Stimulated activated naive B cell treated with anti-CD40 and anti-IgM and Interleukin-4, amounts not matched to agents 10 μg/mL and 1 μg/mL and 100 μg/mL, for 72 hours (primary cell): ENCODE measurements at places on chromosomes 3 and 15.

DNA sequence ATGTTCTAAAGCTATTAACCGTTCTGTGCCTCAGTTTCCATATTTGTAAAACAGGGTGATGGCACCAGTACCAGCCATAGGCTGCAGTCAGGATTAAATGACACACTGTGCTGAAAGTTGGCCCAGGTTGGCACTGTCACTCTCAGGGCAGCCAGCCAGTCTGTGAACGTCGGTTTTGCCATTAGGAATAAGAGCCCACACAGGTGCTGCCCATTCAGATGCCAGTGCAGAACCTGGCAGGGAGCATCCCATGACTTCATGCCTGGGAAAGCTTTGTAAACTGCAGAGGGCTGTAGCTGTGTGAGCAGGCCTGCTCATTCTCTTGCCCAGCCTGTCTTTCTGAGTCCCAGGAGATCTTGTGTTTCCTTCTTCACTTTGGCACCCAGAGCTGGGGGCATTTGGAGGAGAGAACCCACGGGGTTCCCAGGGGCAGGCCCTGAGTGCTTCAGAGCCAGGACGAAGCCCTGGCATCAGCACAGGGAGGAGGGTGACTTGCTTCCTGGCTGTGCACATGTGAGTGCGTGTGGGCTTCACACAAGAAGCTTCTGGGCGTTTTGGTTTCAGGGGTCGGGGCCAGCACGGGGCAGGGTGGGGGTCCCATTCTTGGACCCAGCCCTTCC is 46.9 kb downstream of the ZNF710 start:
- H3K4me1 ChIP-seq = peaks cover 88% of the 10 kb centered on the region
- H3K27me3 ChIP-seq = no peaks in the 10 kb centered on the region
- peaks cover 37% of the 10 kb centered on the region for H3K36me3 ChIP-seq
- no peak overlapping the region for H3K4me3 ChIP-seq
- peak overlapping the region; percentile 14 for H3K27ac ChIP-seq
- DNase-seq = no peak

DNA sequence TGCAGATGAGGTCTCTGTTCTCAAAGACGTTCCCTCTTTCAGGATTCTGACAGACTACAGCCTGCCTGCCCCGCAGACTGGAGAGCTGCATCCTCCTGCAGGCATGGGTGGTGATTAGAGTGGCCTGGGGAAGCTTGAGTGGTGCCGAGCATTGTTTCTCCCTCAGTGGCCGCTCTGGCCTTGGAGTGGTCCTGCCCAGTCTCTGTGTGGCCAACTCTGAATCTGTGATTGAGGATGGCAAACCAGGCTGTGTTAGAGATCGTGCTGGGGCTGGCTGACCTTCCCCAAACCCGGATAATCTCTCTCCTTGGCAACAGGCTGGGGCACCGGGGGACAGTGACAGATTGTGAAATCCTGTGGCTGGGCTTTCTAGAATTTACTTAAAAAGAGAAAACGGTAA is 11.0 kb upstream of the ADCY5 start:
- peaks cover 64% of the 10 kb centered on the region for H3K27me3 ChIP-seq
- H3K4me1 ChIP-seq = no peaks in the 10 kb centered on the region
- no peak overlapping the region for H3K4me3 ChIP-seq
- H3K36me3 ChIP-seq = no peaks in the 10 kb centered on the region

GRCh38 chr3:111695636-111696117 is 100.5 kb upstream of the ZBED2 start:
- no peak overlapping the region for H3K27ac ChIP-seq
- H3K4me1 ChIP-seq = peaks cover 41% of the 10 kb centered on the region
- no peak for DNase-seq

DNA sequence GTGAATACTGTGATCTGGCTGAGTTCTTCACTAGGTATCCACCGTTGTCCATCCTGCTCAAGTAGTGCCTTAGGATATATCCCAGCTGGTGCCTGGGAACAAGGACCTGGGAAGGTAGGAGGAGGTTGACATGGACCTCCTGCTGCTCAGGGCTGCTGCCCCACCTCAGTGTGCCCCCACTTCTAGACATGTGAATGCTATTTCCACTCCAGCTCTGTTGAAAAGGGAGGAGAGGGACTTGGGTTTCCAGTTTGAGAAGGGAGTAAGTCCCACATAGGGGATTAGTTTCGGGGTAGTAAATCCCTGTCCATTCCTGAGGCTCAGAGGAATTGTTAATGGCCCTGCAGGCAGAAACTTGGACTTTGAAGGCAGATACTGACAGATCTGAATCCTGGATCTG is 32.9 kb upstream of the ETV5 start:
- DNase-seq = no peak
- peaks cover 4% of the 10 kb centered on the region for H3K4me1 ChIP-seq
- no peak overlapping the region for H3K4me3 ChIP-seq
- H3K27ac ChIP-seq = no peak overlapping the region
- peaks cover 10% of the 10 kb centered on the region for H3K27me3 ChIP-seq
- no peaks in the 10 kb centered on the region for H3K36me3 ChIP-seq

- H3K4me3 ChIP-seq = no peak overlapping the region
- DNase-seq = no peak
- H3K4me1 ChIP-seq = peaks cover 2% of the 10 kb centered on the region
- H3K27me3 ChIP-seq = no peaks in the 10 kb centered on the region
Observed at GRCh38 chr3:104635872-104636580, 730.7 kb upstream of the ALCAM start.

DNA sequence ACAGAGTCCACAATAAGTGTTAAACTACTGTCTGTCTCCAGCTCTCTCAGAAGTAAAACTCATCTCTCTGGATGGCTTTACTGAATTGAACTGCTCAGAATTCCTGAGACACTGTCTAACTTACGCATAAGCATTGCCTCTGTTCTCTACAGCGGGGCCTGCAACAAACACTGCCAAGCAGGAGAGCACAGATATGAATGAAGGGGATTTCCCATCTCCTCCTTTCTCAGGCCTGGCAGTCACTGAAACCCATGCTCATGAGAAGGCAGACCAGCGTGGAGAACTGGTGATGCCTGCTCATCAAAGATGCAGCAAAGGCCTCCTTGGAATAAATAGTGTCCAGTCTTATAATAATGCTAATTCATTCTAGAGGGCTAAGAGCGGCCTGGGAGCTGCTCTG is 10.3 kb downstream of the RASGRP1 start:
- H3K27me3 ChIP-seq = no peaks in the 10 kb centered on the region
- DNase-seq = no peak
- H3K4me1 ChIP-seq = peaks cover 15% of the 10 kb centered on the region
- H3K4me3 ChIP-seq = no peak overlapping the region
- peaks cover 23% of the 10 kb centered on the region for H3K36me3 ChIP-seq
- peak overlapping the region; percentile 25 for H3K27ac ChIP-seq

GRCh38 chr3:481111-481510 is 284.5 kb downstream of the CHL1 start:
- no peaks in the 10 kb centered on the region for H3K27me3 ChIP-seq
- no peak overlapping the region for H3K4me3 ChIP-seq
- H3K27ac ChIP-seq = no peak overlapping the region
- no peak for DNase-seq
- no peaks in the 10 kb centered on the region for H3K36me3 ChIP-seq

DNA sequence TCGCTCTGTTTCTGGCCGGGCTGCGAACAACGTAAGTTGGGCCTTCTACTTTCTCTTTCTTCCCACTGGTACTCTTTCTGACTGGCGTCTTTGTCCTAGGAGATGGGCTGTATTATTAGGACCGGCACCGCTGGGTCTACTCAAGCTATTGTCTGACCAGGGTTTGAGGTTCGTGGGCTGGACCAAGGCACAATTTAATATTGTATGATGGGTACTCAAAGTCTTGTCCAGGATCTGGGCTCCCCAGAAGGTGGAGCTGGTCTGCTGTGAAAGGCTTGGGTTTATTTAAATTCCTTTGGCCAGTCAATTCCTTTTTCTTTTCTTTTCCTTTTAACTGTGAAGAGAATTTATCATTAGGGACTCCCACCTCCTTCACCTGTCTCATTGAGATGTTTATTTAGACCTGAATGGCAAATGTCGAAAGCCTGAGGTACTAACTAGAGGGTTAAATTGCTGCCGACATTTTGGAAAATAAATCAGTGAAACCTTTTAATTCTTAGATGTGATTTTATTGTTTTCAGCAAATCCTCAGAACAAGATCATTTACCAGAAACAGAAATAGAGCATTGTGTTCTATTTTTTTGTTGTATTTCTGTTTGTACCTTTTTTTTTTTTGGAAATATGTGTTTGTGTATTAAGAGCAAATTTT is 410 bp downstream of the LRRC49 start:
- no peak for DNase-seq
- peaks cover 5% of the 10 kb centered on the region for H3K27me3 ChIP-seq
- peak overlapping the region; percentile 89 for H3K4me3 ChIP-seq
- peak overlapping the region; percentile 97 for H3K27ac ChIP-seq
- H3K4me1 ChIP-seq = peaks cover 7% of the 10 kb centered on the region

DNA sequence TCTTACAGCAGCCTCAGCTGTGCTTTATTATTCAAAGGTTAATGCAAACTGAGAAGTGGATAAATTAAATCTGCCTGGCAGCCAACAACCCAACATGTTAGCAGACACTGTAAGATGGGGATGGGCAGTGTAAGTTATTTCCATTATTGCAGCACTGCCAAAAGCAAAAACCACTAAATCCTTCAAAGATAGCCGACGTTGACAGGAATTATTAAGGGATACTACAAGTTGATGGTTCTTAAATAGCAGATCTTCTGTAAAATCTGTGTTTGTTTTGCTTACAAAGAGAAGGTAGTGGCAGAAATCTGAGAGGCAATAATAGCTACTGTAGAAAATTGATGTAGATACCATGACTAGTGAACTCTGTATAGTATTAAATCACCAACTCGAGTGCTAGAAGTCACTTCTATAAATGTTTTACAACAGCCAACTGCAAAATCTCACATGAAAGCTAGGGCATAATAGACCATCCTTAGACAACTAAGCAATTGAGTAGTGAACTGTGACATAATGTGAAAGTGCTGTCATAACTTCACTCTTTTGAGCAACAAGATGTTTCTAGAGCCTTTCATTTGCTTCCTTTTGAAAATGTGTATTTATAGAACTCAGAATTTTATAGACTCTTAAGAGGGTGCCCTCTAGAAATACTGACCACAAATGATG is 278.6 kb downstream of the UBE2E2 start:
- H3K4me3 ChIP-seq = no peak overlapping the region
- no peak for DNase-seq
- peaks cover 44% of the 10 kb centered on the region for H3K36me3 ChIP-seq
- no peak overlapping the region for H3K27ac ChIP-seq

DNA sequence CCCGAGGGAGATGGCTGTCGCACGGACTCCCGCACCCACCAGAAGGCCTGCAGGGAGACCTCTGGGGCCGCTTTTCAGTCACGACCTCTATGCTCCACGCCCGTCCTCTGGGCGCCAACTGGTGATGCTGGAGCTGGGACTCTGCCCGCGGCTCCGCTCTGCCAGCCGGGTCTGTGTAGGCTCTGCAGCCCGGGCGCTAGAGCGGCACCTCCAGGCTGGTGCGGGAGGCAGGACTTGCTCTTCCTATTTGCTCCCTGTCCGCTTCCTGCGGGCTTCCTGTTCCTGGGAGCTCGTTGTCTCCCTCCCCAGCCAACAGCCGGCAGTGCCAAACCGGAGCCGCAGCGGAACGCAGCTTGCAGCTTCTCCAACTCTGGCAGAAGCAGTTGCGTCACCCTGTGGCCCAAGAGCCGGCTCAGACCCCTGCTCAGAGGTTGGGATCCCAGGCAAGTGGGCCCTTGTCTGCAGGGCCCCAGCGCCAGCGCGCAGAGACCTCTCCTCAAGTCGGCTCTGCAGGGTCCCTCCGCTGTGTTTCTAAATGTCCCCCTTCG is 285.9 kb downstream of the XXYLT1 start:
- peaks cover 3% of the 10 kb centered on the region for H3K36me3 ChIP-seq
- H3K4me3 ChIP-seq = no peak overlapping the region
- peaks cover 41% of the 10 kb centered on the region for H3K27me3 ChIP-seq
- DNase-seq = no peak
- no peak overlapping the region for H3K27ac ChIP-seq

GRCh38 chr15:89556413-89557262 is 18.6 kb upstream of the TICRR start:
- DNase-seq = no peak
- H3K36me3 ChIP-seq = no peaks in the 10 kb centered on the region
- no peak overlapping the region for H3K4me3 ChIP-seq
- no peaks in the 10 kb centered on the region for H3K4me1 ChIP-seq
- no peak overlapping the region for H3K27ac ChIP-seq

DNA sequence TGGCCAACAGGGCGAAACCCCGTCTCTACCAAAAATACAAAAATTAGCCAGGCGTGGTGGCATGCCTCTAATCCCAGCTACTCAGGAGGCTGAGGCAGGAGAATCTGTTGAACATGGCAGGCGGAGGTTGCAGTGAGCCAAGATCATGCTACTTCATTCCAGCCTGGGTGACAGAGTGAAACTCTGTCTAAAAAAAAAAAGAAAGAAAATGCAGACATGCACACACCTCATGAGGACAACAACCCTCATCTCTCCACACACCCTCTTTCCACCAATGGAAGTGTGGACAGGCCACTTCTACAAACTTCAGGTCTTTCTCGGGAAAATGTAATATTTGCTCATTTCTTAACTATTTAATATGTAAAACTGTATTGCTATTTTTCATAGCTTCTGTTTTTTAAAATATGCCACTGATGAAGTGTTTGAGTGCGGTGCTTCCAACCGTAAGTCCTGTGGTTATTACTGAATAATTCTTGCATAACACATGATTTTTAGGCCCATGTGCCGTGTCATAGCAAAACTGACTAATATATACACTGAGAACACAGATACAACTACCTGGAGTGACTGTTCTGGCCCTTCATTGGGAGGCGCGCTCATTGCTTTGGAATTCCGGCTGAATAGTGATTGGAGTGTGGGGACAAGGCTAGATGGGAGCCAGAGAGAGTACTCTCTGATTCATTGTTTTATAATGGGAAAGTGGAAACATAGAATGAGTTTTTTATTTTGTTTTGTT is 23.1 kb downstream of the LRRC31 start:
- H3K36me3 ChIP-seq = no peaks in the 10 kb centered on the region
- peak overlapping the region; percentile 71 for H3K4me3 ChIP-seq
- peaks cover 39% of the 10 kb centered on the region for H3K4me1 ChIP-seq
- peak; percentile 31 for DNase-seq
- no peaks in the 10 kb centered on the region for H3K27me3 ChIP-seq

DNA sequence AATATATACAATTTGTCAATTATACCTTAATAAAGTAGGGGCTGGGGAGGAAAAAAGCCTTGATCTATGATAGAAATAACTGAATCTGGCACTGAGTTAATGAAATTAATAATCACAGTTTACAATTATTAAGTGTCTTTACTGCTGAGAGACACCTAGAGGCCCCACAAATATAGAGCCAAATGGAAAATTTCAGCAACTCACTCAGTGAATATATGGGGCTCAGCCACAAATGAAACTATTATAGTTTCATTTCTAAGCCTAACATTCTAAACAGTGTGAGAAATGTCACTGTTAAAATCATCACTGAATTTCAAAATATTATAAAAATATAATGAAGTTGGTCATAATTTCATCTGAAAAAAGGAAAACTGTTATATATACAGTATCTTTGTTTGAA is 40.3 kb downstream of the GNB4 start:
- no peak for DNase-seq
- H3K4me1 ChIP-seq = no peaks in the 10 kb centered on the region
- H3K36me3 ChIP-seq = peaks cover 22% of the 10 kb centered on the region

GRCh38 chr3:5221701-5222100 is 34.2 kb downstream of the EDEM1 start:
- H3K4me3 ChIP-seq = no peak overlapping the region
- DNase-seq = no peak
- H3K27me3 ChIP-seq = no peaks in the 10 kb centered on the region
- peaks cover 11% of the 10 kb centered on the region for H3K4me1 ChIP-seq

GRCh38 chr3:14231145-14231990 is 52.8 kb downstream of the LSM3 start:
- H3K36me3 ChIP-seq = peaks cover 11% of the 10 kb centered on the region
- H3K4me3 ChIP-seq = no peak overlapping the region
- no peaks in the 10 kb centered on the region for H3K4me1 ChIP-seq
- DNase-seq = no peak
- H3K27me3 ChIP-seq = peaks cover 60% of the 10 kb centered on the region
